T-cell (primary cell): ENCODE measurements at places on chromosomes 11 and 22.

DNA sequence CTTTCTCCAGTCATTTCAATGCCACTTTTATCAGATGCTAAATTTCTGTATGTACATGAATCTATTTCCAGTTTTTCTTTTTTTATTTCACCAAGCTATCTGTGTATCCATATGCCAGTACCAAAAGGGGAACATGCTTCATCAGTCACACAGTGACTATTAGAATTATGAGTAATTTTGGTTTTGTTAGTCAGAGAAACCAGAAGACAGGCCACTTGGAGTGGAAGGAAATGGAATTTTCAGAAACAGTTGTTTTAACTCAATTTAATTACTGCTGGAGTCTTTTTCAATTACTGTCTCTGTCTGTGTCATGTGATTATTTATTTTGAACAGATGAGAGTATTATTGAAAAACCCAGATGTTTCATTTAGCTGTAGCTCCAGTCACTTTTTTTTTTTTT, 84.6 kb upstream of the ANO3 start:
- H3K27ac ChIP-seq, result no peak overlapping the region
- no peak for DNase-seq
- no peaks in the 10 kb centered on the region for H3K4me1 ChIP-seq
- no peaks in the 10 kb centered on the region for H3K27me3 ChIP-seq

- no peaks in the 10 kb centered on the region for H3K27me3 ChIP-seq
- no peak overlapping the region for H3K4me3 ChIP-seq
- no peak overlapping the region for H3K27ac ChIP-seq
- H3K4me1 ChIP-seq, result peaks cover 12% of the 10 kb centered on the region
- DNase-seq, result no peak
These were observed 62.6 kb downstream of the TRAF6 start for GRCh38 chr11:36447514-36447913.

- no peaks in the 10 kb centered on the region for H3K27me3 ChIP-seq
- no peaks in the 10 kb centered on the region for H3K4me1 ChIP-seq
- H3K27ac ChIP-seq, result no peak overlapping the region
- no peak overlapping the region for H3K4me3 ChIP-seq
- DNase-seq, result no peak
- no peaks in the 10 kb centered on the region for H3K36me3 ChIP-seq
These were observed 21.2 kb downstream of the PLAAT3 start for GRCh38 chr11:63592975-63593395.

GRCh38 chr11:118608360-118609227, 1.2 kb downstream of the PHLDB1 start:
- H3K4me1 ChIP-seq, result peaks cover 14% of the 10 kb centered on the region
- peaks cover 33% of the 10 kb centered on the region for H3K27me3 ChIP-seq
- peak; percentile 87 for DNase-seq
- H3K27ac ChIP-seq, result peak overlapping the region; percentile 37
- peak overlapping the region; percentile 73 for H3K4me3 ChIP-seq
- no peaks in the 10 kb centered on the region for H3K36me3 ChIP-seq

DNA sequence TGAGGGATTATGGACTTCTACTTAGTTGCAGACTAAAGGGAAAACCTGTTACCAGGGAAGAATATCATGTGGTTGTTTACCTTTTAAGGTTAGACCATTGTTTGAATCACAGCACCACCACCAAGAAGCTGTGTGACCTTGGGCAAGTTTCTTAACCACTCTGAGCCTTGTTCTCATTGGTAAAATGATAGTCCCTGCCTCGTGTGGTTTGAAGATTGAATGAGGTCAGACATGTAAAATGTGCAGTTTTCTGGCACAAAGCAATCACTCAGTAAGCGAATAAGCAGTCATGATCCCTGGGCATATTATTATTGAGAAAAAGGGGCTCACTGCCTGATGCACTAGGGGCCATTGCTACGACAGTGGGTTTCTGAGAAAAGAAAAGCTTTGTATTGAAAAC, 28.3 kb downstream of the MOV10L1 start:
- H3K36me3 ChIP-seq, result no peaks in the 10 kb centered on the region
- no peak overlapping the region for H3K27ac ChIP-seq
- no peak for DNase-seq
- no peaks in the 10 kb centered on the region for H3K4me1 ChIP-seq
- no peak overlapping the region for H3K4me3 ChIP-seq

- no peak overlapping the region for H3K4me3 ChIP-seq
- peaks cover 4% of the 10 kb centered on the region for H3K27me3 ChIP-seq
- no peak for DNase-seq
- H3K27ac ChIP-seq, result no peak overlapping the region
- no peaks in the 10 kb centered on the region for H3K4me1 ChIP-seq
These were observed 363.7 kb downstream of the NXPE2 start for GRCh38 chr11:115042002-115042401.

- no peak overlapping the region for H3K27ac ChIP-seq
- no peaks in the 10 kb centered on the region for H3K36me3 ChIP-seq
- H3K27me3 ChIP-seq, result peaks cover 2% of the 10 kb centered on the region
- no peak for DNase-seq
These were observed 815.5 kb downstream of the NTM start for GRCh38 chr11:132185726-132186592.

DNA sequence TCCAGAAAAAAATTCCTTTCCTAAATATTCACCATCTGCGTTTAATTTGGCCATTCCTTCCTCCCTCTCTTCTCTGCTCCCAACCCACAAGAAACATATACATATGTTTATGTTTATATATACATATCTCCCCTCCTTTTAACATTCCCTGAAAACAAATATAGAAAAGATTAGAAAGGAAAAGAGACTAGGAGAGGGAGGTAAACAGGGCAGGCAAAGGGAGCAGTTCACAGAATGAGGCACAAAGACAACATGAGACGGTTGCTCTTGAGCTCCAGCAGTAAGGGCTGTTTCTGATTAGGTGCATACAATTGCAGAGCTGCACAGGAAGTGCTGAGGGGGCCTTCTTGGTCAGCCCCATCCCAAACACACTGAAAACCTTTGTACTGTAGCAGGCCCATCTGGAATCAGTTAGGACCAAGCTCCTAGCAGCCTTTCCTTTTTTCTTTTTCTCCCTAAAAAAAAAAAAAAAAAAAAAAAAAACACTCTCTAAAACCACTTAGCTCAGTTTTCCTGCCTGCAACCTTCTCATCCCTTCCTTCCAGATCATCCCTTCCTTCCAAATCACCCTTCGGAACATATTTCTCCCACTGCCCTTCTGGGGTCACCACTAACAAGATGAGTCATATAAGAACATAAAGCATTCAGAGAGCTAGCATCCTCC, 57.0 kb downstream of the RBFOX2 start:
- H3K4me1 ChIP-seq, result no peaks in the 10 kb centered on the region
- H3K27me3 ChIP-seq, result no peaks in the 10 kb centered on the region
- no peak for DNase-seq
- H3K27ac ChIP-seq, result no peak overlapping the region
- H3K36me3 ChIP-seq, result no peaks in the 10 kb centered on the region

DNA sequence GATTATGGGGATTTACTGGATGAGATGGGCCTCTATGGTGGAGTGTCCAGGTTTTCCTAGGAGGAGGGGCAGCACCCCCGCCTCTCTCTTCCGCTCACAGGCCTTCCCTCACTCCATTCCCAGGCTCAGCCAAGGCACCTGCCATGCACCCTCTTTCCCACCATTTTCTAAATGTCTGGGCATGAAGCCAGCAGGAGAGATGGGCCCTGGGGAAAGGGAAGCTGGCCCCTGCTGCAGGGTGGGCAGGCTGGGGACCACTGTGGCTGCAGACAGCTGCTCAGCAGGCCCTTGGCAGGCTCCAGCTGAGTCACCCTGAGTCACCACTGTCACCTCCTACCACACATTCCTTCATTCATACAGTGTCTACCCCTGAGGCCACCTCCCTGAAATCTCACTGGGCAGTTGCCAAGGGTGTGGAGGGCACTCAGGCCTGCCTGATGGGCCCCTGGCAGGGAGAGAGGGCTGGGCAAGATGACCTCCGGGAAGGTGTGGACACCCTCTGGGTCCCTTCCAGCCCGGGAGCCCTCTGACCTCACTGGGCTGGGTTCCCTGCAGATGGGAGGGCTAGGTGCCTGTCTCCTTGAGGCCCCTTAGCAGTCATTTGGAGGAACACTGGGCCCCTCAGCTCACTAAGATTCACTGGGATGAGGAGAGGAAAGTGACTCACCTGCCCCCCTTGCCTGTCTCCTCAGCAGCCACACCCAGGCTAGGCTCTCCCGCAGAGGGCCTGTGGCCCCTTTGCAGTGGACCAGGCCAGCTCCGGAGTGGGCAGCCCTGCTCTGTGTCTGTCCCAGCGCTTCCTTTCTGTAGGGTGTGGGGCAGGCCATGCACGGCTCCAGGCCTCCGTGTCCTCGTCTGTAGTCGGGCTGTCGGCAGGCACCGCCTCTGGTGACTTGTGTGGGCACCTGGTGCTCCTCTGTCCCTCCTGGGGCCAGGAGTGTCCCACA, 7.8 kb downstream of the MYEOV start:
- H3K4me3 ChIP-seq, result no peak overlapping the region
- DNase-seq, result no peak
- H3K27ac ChIP-seq, result no peak overlapping the region
- H3K4me1 ChIP-seq, result peaks cover 31% of the 10 kb centered on the region

- no peak overlapping the region for H3K27ac ChIP-seq
- H3K4me1 ChIP-seq, result no peaks in the 10 kb centered on the region
- peaks cover 33% of the 10 kb centered on the region for H3K27me3 ChIP-seq
- H3K36me3 ChIP-seq, result no peaks in the 10 kb centered on the region
- H3K4me3 ChIP-seq, result no peak overlapping the region
These were observed 871 bp downstream of the BDNF start for GRCh38 chr11:27699242-27699925.

GRCh38 chr11:57501953-57502352, 13.5 kb downstream of the SLC43A1 start:
- no peak for DNase-seq
- no peak overlapping the region for H3K27ac ChIP-seq
- H3K4me3 ChIP-seq, result no peak overlapping the region
- H3K36me3 ChIP-seq, result no peaks in the 10 kb centered on the region
- no peaks in the 10 kb centered on the region for H3K27me3 ChIP-seq

GRCh38 chr11:58999291-58999680, 60.0 kb downstream of the GLYATL1 start:
- H3K36me3 ChIP-seq, result no peaks in the 10 kb centered on the region
- no peak for DNase-seq
- H3K4me3 ChIP-seq, result no peak overlapping the region
- H3K4me1 ChIP-seq, result no peaks in the 10 kb centered on the region

DNA sequence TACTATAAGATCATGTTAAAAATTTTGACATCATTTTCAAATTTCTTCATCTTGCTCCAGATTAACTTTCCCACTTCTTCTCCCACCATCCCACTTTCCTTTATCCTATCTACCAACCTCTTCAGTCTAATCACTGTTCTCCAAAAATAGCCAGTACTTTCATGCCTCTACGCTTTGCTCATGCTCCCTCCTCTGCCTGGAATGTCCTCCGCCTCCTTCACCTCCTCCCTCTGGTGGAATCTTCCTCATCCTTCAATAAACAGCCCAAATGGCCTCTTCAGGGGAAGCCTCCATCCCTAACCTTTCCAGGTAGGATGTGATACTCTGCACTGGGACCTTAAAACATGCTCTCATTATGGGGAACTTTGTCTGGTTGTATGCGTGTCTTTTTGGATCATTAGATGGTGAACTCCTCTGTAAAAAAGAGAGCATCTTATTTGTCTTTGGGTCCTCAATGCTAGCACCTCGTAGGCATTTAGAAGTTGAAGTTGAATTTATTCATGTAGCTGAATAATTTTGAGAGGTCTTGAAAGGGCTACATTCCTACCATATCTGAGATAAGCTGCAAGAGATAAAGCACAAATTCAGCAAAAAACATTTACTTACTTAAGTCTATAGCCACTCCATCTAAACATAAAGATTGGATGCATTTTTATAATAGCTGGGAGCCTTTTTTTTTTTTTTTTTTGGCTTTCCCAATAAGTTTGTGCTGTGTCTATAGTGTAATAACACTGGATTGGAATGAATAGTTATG, 8.0 kb upstream of the CSRP3 start:
- no peaks in the 10 kb centered on the region for H3K4me1 ChIP-seq
- DNase-seq, result no peak
- H3K27me3 ChIP-seq, result peaks cover 6% of the 10 kb centered on the region
- H3K36me3 ChIP-seq, result no peaks in the 10 kb centered on the region
- no peak overlapping the region for H3K4me3 ChIP-seq
- no peak overlapping the region for H3K27ac ChIP-seq

DNA sequence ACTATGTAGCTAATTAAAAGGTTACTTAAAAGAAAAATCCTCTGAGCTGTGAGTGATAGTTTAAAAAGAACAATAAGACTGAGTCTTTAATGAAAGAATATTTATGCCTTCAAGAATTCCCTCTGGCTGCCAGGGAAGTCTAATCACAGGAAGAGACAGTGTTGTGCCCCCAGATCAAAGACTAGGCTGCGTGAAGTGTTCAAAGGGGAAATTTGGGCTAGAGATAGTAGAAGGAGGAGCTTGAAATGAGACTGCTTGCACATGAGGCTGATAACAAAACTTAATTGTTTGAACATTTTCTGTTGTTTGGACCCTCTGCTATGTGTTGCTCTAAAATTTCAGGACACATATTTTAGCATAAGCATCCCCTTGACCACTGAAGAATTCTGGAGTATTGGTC, 99.7 kb upstream of the MTNR1B start:
- H3K27ac ChIP-seq, result no peak overlapping the region
- no peak overlapping the region for H3K4me3 ChIP-seq
- no peaks in the 10 kb centered on the region for H3K27me3 ChIP-seq
- H3K36me3 ChIP-seq, result no peaks in the 10 kb centered on the region
- DNase-seq, result no peak

DNA sequence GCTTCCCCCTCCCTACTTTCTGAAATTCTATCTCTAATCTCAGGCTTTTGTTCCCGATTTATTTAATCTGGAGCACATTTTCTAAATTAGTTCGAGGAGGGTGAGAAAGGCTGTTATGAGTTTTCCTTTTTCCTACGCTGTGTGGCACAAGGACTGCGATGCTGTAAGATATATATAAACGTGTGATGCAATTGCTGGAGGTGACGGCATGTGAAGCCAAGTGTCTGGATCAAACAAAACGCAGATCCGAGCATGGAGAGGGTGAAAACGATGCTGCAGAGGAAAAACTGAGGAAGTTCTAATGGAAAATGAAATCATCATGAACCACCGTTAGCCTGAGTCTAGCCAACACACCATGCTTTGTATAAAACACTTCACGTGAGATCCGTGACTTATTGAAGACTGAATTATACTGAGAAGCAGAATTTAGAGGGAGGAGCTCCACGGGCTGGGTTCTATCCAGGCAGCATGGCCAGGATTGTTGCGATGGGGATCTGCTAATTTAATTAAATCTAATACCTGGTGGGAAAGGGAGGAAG, 4.4 kb downstream of the PKNOX2 start:
- no peak overlapping the region for H3K27ac ChIP-seq
- H3K4me1 ChIP-seq, result peaks cover 4% of the 10 kb centered on the region
- no peak overlapping the region for H3K4me3 ChIP-seq

DNA sequence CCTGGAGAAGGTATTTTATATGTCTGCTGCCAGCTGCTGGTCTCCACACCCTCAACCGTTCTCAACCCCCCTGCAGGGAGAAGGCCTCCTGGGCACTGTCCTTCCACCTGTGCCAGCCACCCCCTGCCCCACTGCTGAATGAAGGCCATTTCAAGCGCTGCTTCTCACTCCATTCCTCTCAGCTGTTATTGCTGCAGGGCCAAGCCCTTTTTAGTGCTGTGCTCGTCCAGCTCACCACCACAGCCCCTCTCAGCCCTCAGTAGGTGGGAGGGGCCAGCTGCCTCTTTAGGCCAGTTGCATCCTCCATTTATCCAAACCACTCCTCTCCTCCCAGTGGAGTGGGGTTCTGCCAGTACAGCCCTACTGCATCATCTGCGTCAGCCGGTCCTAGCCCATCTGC, 1.8 kb upstream of the WBP2NL start:
- no peak overlapping the region for H3K4me3 ChIP-seq
- no peaks in the 10 kb centered on the region for H3K27me3 ChIP-seq
- H3K4me1 ChIP-seq, result peaks cover 23% of the 10 kb centered on the region
